Activated CD8-positive, alpha-beta memory T cell treated with anti-CD3 and anti-CD28 coated beads for 48 hours (primary cell): ENCODE measurements at places on chromosomes 4 and X.

GRCh38 chr4:165994701-165995100 lies 121.7 kb downstream of the TLL1 start:
- no peak for DNase-seq

DNA sequence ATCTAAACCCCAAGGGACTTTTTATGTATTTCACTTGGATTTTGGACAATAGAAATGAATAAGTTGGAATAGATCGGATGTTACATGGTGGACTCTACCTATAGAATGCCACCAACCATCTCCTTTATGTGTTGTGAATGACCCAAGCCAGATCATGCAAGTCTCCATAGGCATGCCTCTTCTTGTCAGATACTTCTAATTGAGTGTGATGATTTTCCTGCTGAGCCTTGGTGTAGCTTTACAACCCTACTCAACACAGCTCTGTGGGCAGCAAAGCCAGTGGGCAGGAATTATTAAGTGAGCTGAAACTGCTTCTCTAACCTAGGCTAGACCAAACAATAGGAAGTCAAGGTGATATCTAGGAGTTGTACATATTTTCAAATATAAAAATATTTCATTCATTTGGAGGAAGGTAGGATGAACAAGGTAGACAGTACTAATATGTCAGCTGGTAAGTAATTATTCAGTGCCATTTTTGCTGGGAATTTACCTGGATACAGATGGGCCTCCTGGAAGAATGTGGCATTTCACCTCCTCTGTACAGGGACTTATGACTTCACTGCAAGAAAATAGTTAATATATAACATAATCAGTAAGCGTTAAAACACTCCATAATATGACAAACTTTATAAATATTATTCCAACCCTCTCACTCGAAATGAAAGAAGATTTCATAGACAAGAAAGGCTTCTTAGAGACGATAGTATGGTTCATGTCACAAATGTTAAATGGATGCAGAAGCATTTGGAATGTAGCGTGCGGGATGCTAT lies 298.0 kb upstream of the FAT1 start:
- DNase-seq, result no peak

DNA sequence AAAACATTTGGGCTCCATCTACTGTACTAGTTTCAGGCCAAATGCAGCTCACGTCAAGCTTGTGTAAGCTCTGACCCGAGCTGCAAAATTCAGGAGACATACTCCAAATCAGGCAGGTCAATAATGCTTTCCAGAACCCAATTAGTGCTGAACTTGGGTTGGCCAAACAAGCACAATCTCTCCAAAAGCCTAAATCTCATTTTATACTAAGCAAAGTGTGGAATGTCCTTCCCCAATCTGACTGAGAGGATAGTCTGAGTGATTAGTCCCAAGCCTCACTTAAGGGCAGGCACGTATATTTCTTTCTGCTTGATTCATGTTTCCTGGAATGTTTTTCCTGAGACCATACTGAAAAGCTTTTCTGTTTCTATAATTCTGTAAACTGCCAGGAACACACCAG lies 79.9 kb downstream of the NKX6-1 start:
- DNase-seq, result no peak

DNA sequence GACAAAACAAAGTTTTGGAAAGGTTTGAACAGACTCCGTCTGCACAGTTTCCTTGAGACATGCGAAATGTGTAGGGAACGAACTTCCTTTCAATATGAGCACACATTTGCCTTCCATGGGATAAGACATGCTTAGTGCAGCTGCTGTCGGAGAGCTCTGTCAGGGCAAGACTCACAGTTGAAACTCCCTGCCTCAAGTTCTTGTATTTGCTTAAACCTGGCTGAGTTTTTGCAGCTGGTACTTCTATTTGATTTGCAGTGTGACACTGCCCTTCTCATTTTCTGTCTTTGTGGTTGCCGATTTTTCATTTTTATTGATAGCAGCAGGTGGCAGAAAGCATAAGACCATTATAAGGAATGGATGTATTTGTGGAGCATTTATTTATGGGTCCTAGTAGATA lies 18.2 kb upstream of the RHOH start:
- DNase-seq, result no peak

- no peak for DNase-seq
Observed at GRCh38 chr4:39706741-39707511, 9.0 kb downstream of the UBE2K start.

- no peak for DNase-seq
Observed at GRCh38 chrX:50103176-50103575, 97.6 kb downstream of the AKAP4 start.

DNA sequence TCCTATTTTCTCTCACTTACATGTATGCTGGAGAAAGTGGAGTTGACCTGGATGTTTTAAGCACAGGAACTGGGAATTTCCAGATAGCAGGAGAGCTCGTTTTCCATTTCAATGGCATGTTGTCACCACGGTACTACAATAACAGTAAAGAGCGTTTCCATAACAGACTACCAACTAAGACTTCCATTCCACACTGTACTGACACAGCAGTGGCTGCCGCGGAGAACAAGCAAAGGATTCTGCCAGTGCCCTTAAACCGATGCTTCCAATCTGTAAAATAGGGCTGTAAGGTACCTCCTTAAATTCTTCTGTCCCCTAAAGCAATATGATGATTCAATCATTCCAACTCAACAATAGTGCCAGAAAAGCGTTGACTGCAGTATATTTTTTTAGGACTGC lies 143.9 kb downstream of the KLHL13 start:
- DNase-seq, result no peak

DNA sequence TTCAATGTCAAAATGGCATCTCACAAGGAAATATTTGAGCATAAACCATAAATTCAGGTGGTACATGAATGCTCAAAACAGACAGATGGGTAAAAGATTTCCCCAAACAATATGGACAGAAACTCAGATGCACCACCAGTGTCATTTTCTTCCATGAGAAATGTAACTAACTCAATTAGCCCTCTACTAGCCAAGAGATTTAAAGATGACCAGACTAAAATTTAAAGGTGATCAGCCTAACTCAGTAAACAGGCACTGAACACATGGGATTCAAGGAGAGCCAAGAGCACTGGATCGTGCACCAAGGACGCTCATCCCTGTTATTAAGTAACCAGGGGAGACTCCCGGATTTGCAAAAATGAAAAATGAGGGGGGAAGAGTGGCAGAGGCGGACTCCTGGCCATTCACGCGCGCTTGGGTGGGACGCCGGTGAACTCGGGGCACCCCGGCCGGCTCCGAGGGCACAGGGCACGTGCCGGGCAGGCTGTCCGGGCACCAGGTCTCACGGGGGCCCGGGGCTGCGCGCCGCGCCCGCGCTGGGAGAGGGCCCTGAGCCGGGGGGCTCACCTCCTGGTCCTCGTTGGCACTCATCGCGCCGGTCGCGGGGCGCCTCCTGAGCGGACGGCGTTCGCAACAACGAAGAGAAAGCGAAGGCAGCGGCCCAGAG lies 490 bp downstream of the RWDD4 start:
- DNase-seq, result peak; percentile 27

GRCh38 chr4:176504118-176504517 lies 184.4 kb downstream of the SPCS3 start:
- DNase-seq, result no peak

GRCh38 chrX:31039327-31039711 lies 32.5 kb downstream of the FTHL17 start:
- DNase-seq, result no peak

- no peak for DNase-seq
Observed at GRCh38 chr4:43325220-43325967, 432.9 kb downstream of the GRXCR1 start.

- no peak for DNase-seq
Observed at GRCh38 chrX:15384304-15384703, at the start of gene VEGFD. Gene VEGFD, minus strand, starts transcription at chrX:15384413. Its CDS starts 467 bp downstream, at chrX:15383946.

- no peak for DNase-seq
Observed at GRCh38 chr4:176359590-176359989, 39.8 kb downstream of the SPCS3 start.

- no peak for DNase-seq
Observed at GRCh38 chr4:86530183-86530582, 63.9 kb upstream of the PTPN13 start.

- peak; percentile 62 for DNase-seq
Observed at GRCh38 chr4:7070729-7071511, 3.1 kb upstream of the GRPEL1 start.

DNA sequence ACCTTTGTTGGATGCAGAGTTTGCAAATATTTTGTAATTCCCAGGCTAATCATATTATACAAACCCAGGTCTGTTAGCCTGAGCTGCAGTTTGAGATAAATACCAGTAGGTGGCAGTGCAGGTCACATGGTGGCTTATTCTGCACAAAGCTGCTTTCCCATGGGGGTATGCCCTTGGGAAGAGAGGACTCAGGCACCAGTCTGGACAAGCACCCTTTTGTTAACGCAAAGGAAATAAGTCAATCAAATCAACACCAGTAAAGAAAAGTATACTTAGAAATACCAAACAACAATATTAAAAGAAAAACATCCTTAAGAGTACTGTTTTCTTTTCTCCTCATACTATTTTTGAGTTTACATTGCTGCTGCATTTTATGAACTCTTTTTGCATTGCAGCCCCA lies 389.0 kb upstream of the ZFP42 start:
- DNase-seq, result no peak

DNA sequence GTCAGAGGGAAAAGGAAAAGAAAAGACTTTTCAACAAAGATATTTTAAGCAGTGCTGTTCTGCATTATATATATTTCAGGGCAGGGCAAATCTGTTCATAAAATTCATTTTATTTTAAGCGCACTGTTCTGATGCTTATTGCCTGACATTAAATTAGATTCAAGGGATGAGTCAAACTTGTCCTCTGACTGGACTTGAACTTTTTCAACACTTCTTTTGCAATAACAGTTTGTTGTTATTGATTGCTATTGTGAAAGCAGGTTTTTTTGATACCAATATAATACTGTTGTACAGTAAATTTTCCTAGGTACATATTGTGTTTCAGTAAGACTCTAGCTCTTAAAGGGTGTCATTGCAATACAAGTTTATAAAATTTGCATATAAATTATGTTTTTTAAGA lies 481.3 kb downstream of the NAF1 start:
- DNase-seq, result no peak

- DNase-seq, result no peak
Observed at GRCh38 chrX:38357747-38358673, 5.6 kb downstream of the OTC start.

- no peak for DNase-seq
Observed at GRCh38 chrX:98412058-98412457, 1528.3 kb downstream of the RPA4 start.

GRCh38 chrX:42673301-42673810 lies 104.6 kb downstream of the PPP1R2C start:
- DNase-seq, result no peak

GRCh38 chr4:38499101-38499500 lies 164.9 kb upstream of the KLF3 start:
- DNase-seq, result no peak

GRCh38 chr4:137310593-137311490 lies 221.5 kb downstream of the PCDH18 start:
- DNase-seq, result no peak

DNA sequence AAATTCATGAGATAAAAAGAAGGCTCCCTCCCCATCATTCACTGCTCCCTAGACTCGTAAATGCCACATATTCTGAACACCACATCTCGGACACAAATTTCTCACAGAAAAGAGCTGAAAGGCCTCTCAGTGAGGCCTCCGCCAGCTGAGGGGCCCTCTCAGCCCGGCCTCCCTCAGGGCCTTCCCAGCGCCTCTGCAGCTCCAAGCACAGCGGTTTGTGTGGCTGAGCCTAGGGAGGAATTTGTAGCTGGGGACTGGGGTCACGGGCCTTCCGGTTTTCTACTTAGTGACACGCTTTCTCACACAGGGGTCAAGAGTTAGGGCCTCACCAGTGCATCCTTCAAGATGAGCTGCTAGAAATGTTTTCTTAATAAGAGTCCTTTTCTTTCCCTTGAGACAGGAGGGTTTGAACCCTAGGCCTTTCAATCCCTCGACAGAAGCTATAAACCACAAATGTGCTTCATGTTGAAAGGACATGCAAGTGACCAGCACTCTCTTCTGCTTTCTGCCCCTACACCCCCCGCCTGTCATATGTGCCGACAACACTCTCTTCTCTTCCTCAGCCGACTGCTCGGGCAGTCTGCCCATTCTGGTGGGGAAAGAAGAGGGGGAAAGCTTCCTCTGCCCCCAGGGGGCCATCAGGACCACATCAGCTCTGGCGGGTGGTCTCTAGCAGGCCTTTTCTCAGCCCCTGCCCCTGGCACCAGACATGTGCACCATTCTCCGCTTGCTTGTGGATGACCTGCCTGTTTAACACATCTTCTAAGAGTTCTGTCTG lies 104.9 kb downstream of the CHIC2 start:
- DNase-seq, result no peak

GRCh38 chr4:186826846-186827533 lies 103.3 kb upstream of the FAT1 start:
- no peak for DNase-seq

DNA sequence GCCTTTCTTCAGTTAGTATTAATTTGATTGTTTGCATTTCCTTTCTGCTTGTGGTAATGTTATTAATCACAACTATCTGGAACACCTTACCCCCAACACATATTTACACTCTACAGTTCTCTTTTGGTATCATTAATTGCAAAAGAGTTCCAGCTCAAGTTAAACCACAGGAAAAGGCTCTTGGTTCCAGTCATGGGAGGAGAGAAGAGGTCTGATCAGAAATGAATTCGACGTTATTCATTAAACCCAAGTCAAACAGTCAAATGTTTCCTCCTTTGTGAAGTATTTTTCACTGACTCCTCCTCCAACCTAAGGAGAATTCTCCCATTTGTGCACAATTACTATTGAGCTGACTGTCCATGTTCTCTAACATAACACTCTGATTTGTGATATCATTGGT lies 91.4 kb downstream of the SLC39A8 start:
- no peak for DNase-seq

GRCh38 chr4:32032136-32032672 lies 1312.0 kb downstream of the PCDH7 start:
- no peak for DNase-seq

GRCh38 chr4:80221161-80221560 lies 23.9 kb downstream of the PRDM8 start:
- DNase-seq, result no peak

- no peak for DNase-seq
Observed at GRCh38 chrX:16718824-16719333, 533 bp upstream of the SYAP1 start.

- DNase-seq, result no peak
Observed at GRCh38 chr4:13700021-13700857, 72.7 kb upstream of the BOD1L1 start.
